ENCODE measurements at places on chromosomes 11 and 22.
A peak's percentile ranks its signal among the peaks of the same experiment; 100 is the strongest.

- DNase-seq, result no peak
Measured at GRCh38 chr11:71307811-71308645, 55.7 kb upstream of the SHANK2 start.

- DNase-seq, result peak; percentile 47
Measured at GRCh38 chr11:73221451-73221850, 3.4 kb downstream of the P2RY2 start.

- DNase-seq, result peak; percentile 83
Measured at GRCh38 chr11:114315749-114316368, 19.7 kb downstream of the NNMT start.

DNA sequence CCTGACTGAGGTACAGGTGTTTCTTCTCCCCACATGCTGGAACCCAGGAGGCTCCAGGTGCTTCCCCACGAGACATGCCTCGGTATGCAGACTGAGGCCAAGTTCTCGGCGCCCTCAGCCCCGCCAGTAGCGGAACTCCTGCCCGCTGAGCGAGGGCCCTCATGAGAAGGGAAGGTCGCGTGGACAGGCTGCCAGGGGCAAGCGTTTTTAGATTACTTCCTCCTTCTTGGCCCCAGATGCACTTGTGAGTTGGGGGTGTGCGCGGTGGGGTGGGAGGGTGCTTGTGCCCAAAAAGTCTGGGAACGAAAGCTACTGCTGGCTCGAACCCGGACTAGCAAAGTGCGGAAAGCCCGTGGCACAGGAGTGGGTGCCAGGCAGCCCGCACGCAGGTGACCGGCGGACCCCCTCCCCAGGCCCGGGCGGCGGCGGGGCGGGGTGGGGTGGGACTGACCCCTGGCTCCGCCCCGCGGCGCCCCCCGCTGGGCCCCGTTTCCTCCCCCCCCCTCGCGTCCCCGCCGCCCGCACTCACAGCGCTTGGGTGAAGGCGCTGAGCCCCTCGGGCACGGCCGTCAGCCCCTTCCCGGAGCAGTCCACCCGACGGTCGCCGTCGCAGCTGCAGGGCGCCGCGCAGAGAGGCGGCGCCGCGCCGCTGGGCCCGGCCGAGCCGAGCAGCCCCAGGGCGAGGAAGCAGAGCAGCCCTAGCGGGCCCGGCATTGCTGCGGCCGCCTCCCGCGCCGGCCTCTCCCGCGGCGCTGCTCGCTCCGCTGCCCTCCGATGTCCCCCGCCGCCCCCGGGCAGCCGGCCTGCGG, 797 bp downstream of the LGR4 start:
- DNase-seq, result no peak

DNA sequence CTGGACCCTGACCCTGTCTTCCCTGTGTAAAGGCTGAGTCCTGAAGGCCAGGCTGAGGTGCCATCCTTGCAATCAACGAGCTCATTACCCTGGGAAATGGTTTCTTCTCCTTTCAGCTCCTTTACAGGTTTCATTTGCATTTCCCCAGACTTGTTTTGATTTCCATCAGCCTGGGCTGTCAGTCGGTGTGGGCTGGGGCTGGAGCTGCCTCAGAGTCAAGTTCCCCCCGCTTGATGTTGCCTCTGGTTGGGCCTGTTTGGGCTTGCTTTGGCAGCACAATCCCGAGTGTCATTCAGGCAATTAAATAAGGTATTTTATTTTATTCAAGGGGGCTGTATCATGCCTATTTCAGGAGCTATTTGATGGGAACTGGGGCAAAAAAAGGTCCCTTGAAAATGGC, 424.9 kb downstream of the INSC start:
- no peak for DNase-seq

DNA sequence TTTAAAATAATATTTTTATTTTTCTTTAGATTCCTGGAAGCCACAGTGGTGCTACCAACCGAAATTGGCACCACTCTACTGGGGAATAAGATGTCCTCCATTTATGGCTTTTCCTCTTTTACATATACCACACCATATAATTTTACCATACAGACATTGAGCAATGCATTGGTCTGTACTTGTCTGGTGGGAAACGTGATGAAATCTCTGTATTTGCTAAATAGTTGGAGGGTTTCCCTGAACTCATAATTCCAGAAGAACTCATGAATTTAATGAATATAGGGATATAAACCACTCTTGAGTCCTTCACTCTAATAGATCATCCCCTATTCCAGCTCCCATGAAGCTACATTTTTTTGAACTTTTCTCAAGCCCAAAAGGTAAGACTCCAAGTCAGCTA, 28.0 kb upstream of the MMP13 start:
- no peak for DNase-seq

DNA sequence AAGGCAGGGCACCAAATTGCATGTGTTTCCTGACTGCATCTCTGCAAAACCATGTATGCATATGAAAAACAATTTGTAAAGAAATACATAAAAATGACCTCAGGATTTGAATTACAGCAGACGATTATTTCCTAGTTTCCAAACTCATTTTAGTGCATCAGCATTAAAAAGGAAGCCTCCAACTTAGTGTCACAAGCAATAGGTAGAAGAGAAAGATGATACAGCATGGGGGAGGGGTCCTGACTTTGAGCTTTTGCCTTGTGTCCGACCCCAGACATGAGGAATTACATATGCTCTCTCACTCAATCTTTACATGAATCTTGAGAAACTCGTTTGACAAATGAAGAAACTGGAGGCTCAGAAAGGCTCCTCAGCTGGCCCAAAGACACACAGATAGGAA, 294.6 kb upstream of the NARS2 start:
- no peak for DNase-seq

DNA sequence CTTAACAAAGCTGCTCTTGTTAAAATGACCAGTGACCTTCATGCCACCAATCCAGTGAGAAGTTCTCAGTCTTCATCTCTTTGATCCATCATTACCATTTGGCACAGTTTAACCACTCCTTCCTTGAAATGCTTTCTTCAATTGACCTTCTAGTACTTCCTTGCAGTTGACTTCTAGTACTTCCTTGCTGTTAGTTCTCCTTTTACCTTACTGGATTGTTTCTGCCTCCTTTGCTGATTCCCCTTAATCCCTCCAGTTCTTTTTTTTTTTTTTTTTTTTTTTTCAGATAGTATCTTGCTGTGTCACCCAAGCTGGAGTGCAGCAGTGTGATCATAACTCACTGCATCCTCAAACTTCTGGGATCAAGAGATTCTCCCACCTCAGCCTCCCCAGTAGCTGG, 66.0 kb upstream of the HORMAD2 start:
- no peak for DNase-seq

- DNase-seq, result no peak
Measured at GRCh38 chr11:850775-851763, 8.4 kb downstream of the TSPAN4 start.

- DNase-seq, result no peak
Measured at GRCh38 chr11:64290352-64291261, 495 bp upstream of the KCNK4 start.

DNA sequence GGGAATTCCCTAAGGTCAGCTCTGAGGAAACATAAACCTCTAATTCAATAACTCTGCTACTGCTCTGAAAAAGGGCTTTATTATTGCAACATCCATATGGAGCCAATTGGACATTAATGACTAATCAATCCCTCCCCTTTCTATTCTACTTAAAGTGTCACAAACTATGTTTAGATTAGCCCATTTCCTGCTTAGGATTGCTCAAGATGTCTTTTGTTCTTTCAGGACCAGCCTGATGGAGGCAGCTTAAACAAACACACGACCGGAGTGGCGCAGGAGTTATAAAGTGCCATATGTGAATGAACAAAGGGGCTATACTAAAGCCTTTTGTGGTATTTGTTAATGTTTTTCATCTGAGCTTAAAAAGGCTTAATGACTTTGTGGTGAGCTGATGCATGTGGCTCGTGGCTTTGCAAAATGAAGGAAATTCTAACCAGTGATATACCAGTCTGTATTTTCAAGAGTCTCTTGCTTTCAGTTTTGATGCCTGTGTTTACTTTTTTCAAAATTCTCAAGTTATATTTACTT, 354.4 kb downstream of the SOX6 start:
- DNase-seq, result peak; percentile 92

GRCh38 chr11:92758241-92758780, 211.1 kb upstream of the MTNR1B start:
- no peak for DNase-seq

- no peak for DNase-seq
Measured at GRCh38 chr22:39275814-39276439, 31.1 kb upstream of the PDGFB start.

GRCh38 chr22:27255580-27255979, 546.0 kb downstream of the MN1 start:
- no peak for DNase-seq

- DNase-seq, result no peak
Measured at GRCh38 chr11:130908061-130908460, 8.2 kb downstream of the SNX19 start.

DNA sequence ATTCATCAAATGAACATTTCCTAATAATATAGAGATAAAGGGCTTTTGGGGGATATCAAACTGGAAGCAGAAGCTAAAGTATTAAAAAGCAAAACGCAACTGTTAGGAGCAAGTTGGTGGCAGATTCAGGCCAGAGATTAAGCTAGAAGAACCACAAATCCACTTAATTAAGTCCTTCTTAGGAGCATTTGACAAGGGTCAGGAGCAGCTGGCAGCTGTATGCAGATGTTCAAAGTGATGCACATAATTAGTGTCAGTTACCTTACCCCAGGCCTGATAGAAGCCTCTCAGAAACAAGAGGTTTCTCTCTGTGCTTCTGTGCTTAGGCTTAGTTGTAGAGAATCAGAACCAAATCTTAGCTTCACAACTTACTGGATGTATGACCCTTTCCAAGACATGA, 546.5 kb upstream of the ANO5 start:
- DNase-seq, result no peak

- no peak for DNase-seq
Measured at GRCh38 chr22:27802346-27803073, 954 bp upstream of the MN1 start.

DNA sequence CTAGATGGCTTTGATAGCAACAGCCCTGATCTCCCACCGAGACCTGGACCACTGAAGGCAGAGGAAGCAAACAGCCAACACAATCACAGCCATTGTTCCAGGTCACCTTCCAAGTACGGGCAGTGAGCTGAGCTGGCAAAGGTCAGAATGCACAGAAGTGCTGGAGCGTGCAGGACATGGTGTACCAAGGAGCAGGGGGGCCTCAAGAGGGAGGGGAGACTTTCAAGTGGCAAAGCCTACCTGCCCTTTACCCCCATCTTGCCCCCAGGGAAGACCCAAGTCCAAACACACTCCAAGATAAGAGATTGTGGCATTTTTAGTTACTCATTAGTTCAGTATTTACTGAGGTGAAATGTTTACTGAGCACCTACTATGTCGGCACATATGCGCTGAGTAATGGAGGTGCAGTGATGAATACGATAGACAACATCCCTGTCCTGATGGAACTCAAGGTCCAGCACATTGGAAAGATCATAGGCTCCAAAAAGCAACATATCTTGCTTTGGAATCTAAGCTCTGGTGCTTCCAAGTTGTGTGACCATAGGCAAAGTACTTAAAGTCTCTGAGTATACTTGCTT, 26.0 kb upstream of the TTC12 start:
- peak; percentile 20 for DNase-seq

DNA sequence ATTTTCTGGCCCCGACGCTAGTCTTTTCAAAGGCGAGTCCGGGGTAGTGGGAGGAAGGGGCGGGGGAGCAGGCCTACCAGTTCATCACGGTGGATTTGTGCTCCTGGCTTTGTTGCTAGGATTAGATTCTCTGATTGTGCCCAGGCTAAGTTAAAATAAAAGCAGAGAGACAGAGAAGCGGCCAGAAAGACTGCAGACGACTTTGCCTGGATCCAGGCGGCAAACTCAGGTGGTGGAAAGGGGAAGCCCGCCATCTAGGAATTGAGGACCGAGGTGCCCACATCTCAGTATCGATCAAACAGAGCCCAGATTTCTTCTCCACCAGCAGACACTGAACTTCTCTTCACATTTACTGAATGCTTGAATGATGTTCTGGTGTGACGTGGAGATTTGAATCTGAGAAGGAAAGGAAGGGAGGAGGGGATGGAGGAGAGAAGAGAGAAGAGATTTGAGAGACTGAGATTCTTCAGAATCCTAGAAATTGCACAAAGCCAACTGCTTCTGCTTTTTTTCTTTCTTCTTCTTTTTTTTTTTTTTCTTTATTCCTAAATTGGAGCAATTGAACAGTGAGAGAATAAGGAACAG, 2.7 kb downstream of the FAT3 start:
- no peak for DNase-seq

GRCh38 chr11:11478687-11479086, 125.6 kb upstream of the CSNK2A3 start:
- DNase-seq, result no peak

GRCh38 chr11:95647871-95648270, 141.7 kb downstream of the FAM76B start:
- DNase-seq, result no peak

DNA sequence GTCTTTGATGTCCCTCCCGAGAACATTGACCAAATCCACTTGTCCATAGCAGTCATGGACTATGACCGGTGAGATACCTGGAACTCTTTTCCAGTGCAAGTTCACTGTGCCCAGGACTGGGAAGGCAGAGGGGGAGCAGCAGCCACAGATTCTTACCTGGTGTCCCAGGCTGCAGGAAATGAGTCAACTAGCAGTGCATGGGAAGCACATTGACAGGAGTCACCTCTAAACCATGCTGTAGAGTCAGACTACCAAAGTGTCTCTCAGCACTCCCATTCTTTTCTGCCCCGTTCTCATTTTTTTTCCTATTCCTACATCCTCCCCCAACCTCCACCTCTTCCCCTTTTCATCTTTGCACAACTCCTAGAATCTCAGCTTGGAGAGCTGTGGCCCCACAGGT, 67.2 kb upstream of the OLFML1 start:
- DNase-seq, result no peak

DNA sequence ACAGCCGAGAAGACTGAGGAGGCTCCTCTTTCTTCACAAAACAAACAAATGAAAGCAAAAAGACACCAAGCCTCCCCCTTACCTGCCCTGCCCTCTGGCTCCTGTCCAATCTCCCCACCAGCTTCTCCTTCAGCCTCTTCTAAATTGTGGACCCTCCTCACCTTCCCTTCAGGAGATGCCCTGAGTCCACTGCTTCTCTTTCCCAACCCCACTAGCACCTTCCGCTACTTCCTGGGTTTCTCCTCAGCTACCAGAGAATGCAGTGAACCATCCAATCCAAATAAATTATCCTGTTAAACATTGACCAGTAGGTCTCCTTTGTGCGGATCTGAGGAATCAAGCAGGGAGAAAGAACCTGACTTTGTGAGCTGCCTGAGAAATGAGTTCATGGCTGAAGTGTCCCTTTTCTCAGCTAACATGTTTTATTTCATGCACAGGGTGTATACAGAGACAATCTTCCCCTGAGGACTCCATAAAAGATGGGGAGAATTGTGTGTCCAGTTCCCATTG, 63.2 kb upstream of the VPREB1 start:
- DNase-seq, result peak; percentile 18

Data from HepG2 (cell line).